HFFc6 (cell line): ENCODE measurements at places on chromosomes 6 and 20. TPM values are rescaled to one million over a fixed set of nuclear protein-coding genes. Genes with fewer than 3 reads are reported as not detected.

GRCh38 chr6:159760602-159761057 lies 1.2 kb upstream of the ACAT2 start:
- peak overlapping the region; percentile 89 for H3K4me3 ChIP-seq
- peaks cover 2% of the 10 kb centered on the region; the same call in 1 of the 2 replicates for H3K27me3 ChIP-seq
- peaks cover 44% of the 10 kb centered on the region for H3K36me3 ChIP-seq
- peak; percentile 60 for DNase-seq
- H3K4me1 ChIP-seq, result peaks cover 47% of the 10 kb centered on the region

DNA sequence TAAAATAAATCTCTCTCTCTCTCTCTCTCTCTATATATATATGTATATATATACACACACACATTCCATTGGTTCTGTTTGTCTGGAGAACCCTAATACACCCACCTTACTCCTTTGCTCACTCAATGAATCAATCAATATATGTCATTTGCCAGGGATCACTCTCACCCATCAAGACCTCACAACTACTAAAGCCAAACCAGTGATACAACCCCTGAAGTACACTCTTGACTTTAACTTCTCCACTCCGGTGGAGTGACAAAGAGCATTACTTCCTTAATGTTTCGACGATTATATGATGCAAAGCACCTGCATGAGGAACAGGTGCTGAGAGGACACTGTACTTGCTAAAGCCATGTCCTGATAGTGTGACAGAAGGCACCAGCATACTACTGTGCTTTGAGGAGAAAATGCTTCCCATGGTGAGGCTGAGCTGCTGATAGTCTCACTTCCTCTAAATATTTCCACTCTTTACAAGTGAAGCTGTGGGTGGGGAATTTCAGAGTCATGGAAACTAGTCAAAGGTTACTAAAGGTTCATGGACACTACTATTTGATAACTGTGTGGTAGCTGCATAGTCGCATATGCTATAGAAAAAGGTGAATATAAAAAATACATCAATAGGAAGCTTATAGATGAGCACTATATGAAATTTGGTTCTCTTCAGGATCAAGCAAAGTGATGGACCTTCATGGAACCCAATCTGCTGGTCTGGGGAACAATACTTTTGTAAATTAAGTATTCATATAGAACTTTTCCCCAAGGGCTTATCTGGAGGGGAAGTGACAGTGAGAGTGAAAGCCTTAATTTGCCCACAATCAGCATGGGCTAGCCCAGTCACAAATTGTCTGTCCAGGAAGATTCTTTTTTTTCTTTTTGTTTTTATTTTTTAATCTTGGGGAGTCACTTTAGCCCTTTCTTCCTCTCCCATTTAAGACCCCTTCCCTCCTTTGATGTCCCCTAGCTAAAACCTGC lies 141.9 kb upstream of the NEDD9 start:
- no peak for DNase-seq
- H3K27ac ChIP-seq, result no peak overlapping the region
- no peak overlapping the region for H3K4me3 ChIP-seq
- H3K27me3 ChIP-seq, result no peaks in the 10 kb centered on the region
- no peaks in the 10 kb centered on the region for H3K4me1 ChIP-seq

OR12D3 gene
- not detected in 3 replicates for total RNA-seq

ESR1 gene
- total RNA-seq, result 0.03 to 0.27 TPM (median 0.09 TPM) in 3 replicates
